ENCODE measurements at places on chromosomes 6 and 20.

DNA sequence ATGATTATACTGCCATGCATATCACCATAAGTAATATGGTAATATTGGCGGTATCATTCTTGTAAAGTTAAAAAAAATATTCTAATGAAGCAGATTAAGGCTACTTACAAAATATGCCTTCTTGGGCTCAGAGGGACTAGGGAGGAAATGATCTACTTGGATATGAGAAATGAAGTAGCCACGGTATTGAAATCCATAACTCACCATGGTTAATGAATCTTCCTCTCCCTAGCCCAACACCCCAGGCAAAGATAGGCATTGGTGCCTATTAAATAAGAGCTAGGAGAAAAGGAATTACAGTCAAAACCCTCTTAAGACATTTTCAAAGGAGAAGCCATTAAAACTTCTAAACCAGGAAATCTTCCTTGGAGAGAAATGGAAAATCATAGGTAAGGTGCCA is 280.5 kb downstream of the TFAP2B start:
- no peak overlapping the region for H3K27ac ChIP-seq
- H3K4me3 ChIP-seq: no peak overlapping the region
- H3K36me3 ChIP-seq: no peaks in the 10 kb centered on the region
- no peak for DNase-seq

DNA sequence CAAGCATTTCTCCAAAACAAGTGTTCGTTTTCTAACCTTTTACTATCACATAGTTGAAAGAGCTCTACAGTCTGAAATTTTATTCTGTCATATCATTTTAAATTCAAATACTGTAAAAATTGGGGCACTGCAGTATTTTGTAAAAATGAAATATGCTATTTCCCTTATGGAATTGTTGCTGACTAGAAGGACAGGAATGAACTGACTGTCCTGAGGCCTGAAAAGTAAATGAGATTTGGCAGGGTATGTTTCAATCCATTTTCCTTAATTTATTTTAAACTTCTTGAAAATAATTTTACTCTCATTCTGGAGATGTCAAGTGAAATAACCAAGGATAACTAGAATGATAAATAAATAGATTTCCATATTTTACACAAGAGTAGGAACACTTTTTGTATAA is 11.9 kb upstream of the PNRC1 start:
- H3K27ac ChIP-seq: no peak overlapping the region
- no peak overlapping the region for H3K4me3 ChIP-seq
- no peaks in the 10 kb centered on the region for H3K36me3 ChIP-seq
- no peaks in the 10 kb centered on the region for H3K4me1 ChIP-seq
- no peak for DNase-seq

DNA sequence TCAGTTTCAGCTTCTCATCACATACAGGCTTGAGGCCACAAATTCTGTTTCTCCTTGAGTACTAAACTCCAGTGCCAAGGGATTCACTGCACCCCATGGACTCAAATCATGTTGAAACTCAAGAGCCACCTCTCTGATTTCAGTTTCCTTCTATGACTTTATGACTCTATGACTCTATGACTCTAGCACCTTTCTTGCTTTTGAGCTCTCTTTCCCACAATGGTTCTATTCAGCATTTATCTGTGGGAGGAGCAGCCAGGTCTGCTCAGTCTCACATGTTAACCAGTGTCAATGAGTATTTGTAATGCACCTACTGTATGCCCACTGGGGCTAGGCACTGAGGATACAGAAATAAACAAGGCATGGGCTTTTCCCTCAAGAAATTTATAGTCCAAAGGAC is 14.6 kb upstream of the SLC22A2 start:
- H3K27me3 ChIP-seq: peaks cover 15% of the 10 kb centered on the region
- H3K36me3 ChIP-seq: no peaks in the 10 kb centered on the region
- H3K4me3 ChIP-seq: no peak overlapping the region
- DNase-seq: no peak
- no peak overlapping the region for H3K27ac ChIP-seq

- H3K27me3 ChIP-seq: no peaks in the 10 kb centered on the region
- no peak overlapping the region for H3K4me3 ChIP-seq
- H3K36me3 ChIP-seq: no peaks in the 10 kb centered on the region
- H3K4me1 ChIP-seq: peaks cover 43% of the 10 kb centered on the region
Observed at GRCh38 chr6:5308066-5308465, 46.8 kb downstream of the FARS2 start.

DNA sequence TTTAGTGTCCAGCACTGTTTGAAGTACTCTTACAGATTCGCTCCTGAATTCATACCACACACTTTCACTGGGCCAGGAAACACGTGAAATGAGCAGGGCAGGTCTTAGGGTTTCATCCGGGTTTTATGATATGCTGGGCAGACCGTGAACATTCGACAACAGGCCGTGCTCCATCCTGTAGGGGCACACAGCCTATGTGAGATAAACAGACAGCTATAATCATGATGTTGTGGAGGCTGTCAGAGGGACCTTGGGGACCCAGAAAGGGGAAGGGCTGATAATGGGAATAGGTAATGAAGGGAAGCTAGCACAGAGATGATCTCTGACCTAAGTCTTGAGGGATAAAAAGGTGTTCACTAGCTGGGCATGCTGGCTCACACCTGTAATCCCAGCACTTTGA is 110.4 kb downstream of the RIN2 start:
- no peak for DNase-seq
- H3K27ac ChIP-seq: no peak overlapping the region
- H3K27me3 ChIP-seq: peaks cover 12% of the 10 kb centered on the region
- no peaks in the 10 kb centered on the region for H3K4me1 ChIP-seq
- no peak overlapping the region for H3K4me3 ChIP-seq

DNA sequence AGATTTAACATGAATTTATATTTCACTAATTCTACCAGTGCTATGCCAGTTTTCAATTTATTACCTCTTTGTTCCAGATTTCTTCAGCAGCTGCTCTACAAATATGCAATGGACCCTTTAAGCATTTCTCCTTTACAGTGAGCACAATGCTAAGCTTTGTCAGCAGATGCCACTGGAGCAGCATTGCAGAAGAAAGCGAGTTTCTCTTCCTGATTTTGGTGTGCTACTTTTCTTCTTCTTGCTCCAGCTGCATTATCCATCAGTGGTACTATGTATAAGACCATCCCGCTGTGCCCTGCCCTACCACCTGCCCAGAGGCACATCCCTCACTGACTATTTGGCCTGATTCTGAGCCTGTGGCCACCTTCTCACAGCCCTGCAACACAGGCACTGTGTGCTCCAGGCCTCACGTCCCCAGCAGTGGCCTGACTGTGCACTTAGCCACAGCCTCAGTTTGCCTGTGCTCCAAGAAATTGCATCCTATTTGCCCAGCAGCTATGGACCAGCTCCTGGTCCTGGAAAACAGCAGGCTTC is 84.1 kb downstream of the TNFAIP3 start:
- no peak overlapping the region for H3K27ac ChIP-seq
- H3K36me3 ChIP-seq: no peaks in the 10 kb centered on the region
- DNase-seq: no peak
- H3K4me3 ChIP-seq: no peak overlapping the region
- no peaks in the 10 kb centered on the region for H3K27me3 ChIP-seq

DNA sequence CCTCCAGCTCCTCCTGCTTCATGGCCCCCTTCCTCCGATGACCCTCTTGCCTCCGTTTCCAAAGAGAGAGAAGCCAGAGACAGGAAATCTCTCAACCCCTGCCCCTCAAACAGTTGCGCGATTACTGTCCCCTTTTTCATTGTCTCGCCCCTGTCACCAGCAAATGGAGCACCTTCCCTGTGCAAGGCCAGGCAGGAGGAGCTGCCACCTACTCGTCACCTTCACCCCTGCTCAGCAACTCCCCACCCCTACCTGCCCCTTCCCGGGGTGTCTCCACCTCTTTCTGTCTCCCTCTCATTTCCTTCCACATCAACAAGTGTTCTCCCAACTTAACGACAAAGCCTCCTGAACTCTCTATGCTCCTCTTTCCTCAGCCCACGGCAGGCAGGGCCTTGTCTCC is 13.7 kb downstream of the PNLDC1 start:
- peaks cover 8% of the 10 kb centered on the region for H3K4me1 ChIP-seq
- peaks cover 4% of the 10 kb centered on the region for H3K36me3 ChIP-seq
- H3K27me3 ChIP-seq: no peaks in the 10 kb centered on the region
- DNase-seq: no peak
- H3K4me3 ChIP-seq: no peak overlapping the region

- H3K4me1 ChIP-seq: no peaks in the 10 kb centered on the region
- no peak overlapping the region for H3K27ac ChIP-seq
- no peaks in the 10 kb centered on the region for H3K36me3 ChIP-seq
- no peak for DNase-seq
- H3K4me3 ChIP-seq: no peak overlapping the region
Observed at GRCh38 chr20:11376998-11377397, 540.7 kb upstream of the BTBD3 start.

- no peak for DNase-seq
- no peak overlapping the region for H3K27ac ChIP-seq
- H3K36me3 ChIP-seq: no peaks in the 10 kb centered on the region
- peaks cover 2% of the 10 kb centered on the region for H3K27me3 ChIP-seq
- H3K4me3 ChIP-seq: no peak overlapping the region
Observed at GRCh38 chr6:14827354-14827753, 418.5 kb upstream of the JARID2 start.

- H3K27ac ChIP-seq: no peak overlapping the region
- H3K36me3 ChIP-seq: no peaks in the 10 kb centered on the region
- H3K27me3 ChIP-seq: peaks cover 1% of the 10 kb centered on the region
Observed at GRCh38 chr6:63307581-63308246, 12.1 kb downstream of the LGSN start.

DNA sequence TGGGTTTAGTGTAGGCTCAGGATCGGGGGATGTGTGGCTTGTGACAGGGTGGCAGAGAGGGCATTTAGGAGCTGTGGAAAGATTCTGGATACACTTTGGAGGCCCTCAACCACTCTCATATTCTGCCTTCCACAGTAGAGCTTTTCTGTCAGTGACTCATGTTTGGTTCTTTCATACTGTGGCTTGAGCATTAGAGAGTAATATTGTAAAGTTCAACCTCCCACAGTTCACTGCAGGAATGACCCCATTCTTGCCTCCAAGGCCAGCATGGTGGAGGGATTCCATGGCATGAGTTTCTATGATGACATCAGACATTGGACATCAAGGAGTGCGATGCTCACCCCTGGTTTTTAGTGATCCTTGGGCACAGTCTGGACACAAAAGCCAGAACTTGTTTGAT is 50.9 kb downstream of the DTD1 start:
- no peaks in the 10 kb centered on the region for H3K4me1 ChIP-seq
- no peak for DNase-seq
- H3K27me3 ChIP-seq: no peaks in the 10 kb centered on the region
- peaks cover 8% of the 10 kb centered on the region for H3K36me3 ChIP-seq
- no peak overlapping the region for H3K4me3 ChIP-seq

GRCh38 chr6:34466242-34467185 is 638 bp downstream of the PACSIN1 start:
- peaks cover 23% of the 10 kb centered on the region for H3K4me1 ChIP-seq
- peak overlapping the region; percentile 34 for H3K4me3 ChIP-seq
- H3K36me3 ChIP-seq: no peaks in the 10 kb centered on the region
- H3K27me3 ChIP-seq: peaks cover 21% of the 10 kb centered on the region

- peaks cover 9% of the 10 kb centered on the region for H3K36me3 ChIP-seq
- H3K4me1 ChIP-seq: peaks cover 39% of the 10 kb centered on the region
- H3K27ac ChIP-seq: peak overlapping the region; percentile 26
- DNase-seq: peak; percentile 46
Observed at GRCh38 chr20:32483351-32484224, 101.5 kb downstream of the NOL4L start.

- peak overlapping the region; percentile 70 for H3K4me3 ChIP-seq
- H3K36me3 ChIP-seq: no peaks in the 10 kb centered on the region
- peaks cover 24% of the 10 kb centered on the region for H3K4me1 ChIP-seq
- H3K27me3 ChIP-seq: peaks cover 20% of the 10 kb centered on the region
- peak; percentile 17 for DNase-seq
Observed at GRCh38 chr6:151325075-151326050, 66.0 kb downstream of the ZBTB2 start.

DNA sequence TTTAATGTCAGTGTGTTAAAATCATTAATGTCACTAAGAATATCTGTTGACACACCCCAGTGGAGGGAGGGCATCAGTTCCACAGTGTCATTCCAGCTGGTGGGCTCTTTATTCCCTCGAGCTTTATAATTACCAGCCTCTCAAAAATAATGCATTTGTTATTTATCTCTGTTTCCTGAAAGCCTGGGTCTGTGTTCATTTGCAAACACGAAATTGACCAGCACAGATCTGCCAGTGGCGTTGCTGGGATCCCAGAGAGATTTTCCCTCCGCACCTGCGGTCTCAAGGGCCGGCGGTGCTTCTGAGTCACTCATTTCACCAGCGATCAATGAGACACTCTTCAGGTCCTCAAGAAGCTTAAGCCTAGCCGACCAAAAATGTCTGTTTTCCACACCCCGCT is 5.7 kb upstream of the PYGB start:
- peaks cover 14% of the 10 kb centered on the region for H3K27me3 ChIP-seq
- H3K36me3 ChIP-seq: peaks cover 4% of the 10 kb centered on the region
- H3K4me1 ChIP-seq: no peaks in the 10 kb centered on the region
- no peak overlapping the region for H3K27ac ChIP-seq

GRCh38 chr20:40497899-40498691 is 190.9 kb downstream of the MAFB start:
- no peak overlapping the region for H3K27ac ChIP-seq
- no peak overlapping the region for H3K4me3 ChIP-seq
- no peaks in the 10 kb centered on the region for H3K36me3 ChIP-seq

Data from naive thymus-derived CD8-positive, alpha-beta T cell (primary cell).